ENCODE measurements at places on chromosomes 11 and 22. TPM values are rescaled to one million over a fixed set of nuclear protein-coding genes. Genes with fewer than 3 reads are reported as not detected.

Gene LRRC74B
- not detected for total RNA-seq

Gene OR8B3
- not detected for total RNA-seq

Gene TRIM49B
- total RNA-seq = not detected

Gene PVALB
- total RNA-seq = not detected

Gene TSSK2
- not detected for total RNA-seq

Gene FGF19
- not detected for total RNA-seq

Gene KRTAP5-2
- not detected for total RNA-seq

Gene DDI1
- not detected for total RNA-seq

Gene CRY2
- total RNA-seq = 61.5 TPM

Gene GAS2
- 0.63 TPM for total RNA-seq

Gene PPFIBP2
- 30.2 TPM for total RNA-seq

Gene OR1S2
- not detected for total RNA-seq

Gene NEFH
- total RNA-seq = 1.4 TPM

Gene CECR2
- 0.24 TPM for total RNA-seq

Gene LMNTD2
- 2.0 TPM for total RNA-seq

Gene STK33
- total RNA-seq = 1.4 TPM

Gene PDE2A
- 97.4 TPM for total RNA-seq

Gene OR52I2
- total RNA-seq = not detected

Gene CALCA
- total RNA-seq = not detected

Gene SPDYC
- total RNA-seq = not detected

Gene P2RY6
- total RNA-seq = 4.2 TPM

Gene PRDM11
- total RNA-seq = 15.6 TPM

Gene GLYATL2
- total RNA-seq = not detected

Gene CELSR1
- total RNA-seq = 2.8 TPM

Gene F2
- total RNA-seq = not detected

Gene RHOD
- total RNA-seq = 23.8 TPM

Gene OR8D4
- not detected for total RNA-seq

Gene IRAG1
- 32.3 TPM for total RNA-seq

Gene SERPING1
- 500 TPM for total RNA-seq

Gene CRYBA4
- total RNA-seq = not detected

Gene PDGFD
- 63.1 TPM for total RNA-seq

Gene SPI1
- total RNA-seq = 46.5 TPM

Gene OR4A16
- not detected for total RNA-seq

Gene SLCO2B1
- 81.3 TPM for total RNA-seq

Gene ZP1
- 2.2 TPM for total RNA-seq

Gene CCDC81
- total RNA-seq = not detected

Gene NFRKB
- total RNA-seq = 24.5 TPM

Gene DNAJC4
- 25.8 TPM for total RNA-seq

Gene ACRV1
- not detected for total RNA-seq

Gene OR5F1
- total RNA-seq = not detected

Gene CSNK2A3
- total RNA-seq = 1.7 TPM

Gene TMEM45B
- total RNA-seq = 0.19 TPM

Gene TSPAN18
- 2.2 TPM for total RNA-seq

Gene PLAAT5
- 54.3 TPM for total RNA-seq

All from omental fat pad (tissue), 4 donors.